ENCODE measurements at places on chromosomes 13 and 19.
A peak's percentile ranks its signal among the peaks of the same experiment; 100 is the strongest.

DNA sequence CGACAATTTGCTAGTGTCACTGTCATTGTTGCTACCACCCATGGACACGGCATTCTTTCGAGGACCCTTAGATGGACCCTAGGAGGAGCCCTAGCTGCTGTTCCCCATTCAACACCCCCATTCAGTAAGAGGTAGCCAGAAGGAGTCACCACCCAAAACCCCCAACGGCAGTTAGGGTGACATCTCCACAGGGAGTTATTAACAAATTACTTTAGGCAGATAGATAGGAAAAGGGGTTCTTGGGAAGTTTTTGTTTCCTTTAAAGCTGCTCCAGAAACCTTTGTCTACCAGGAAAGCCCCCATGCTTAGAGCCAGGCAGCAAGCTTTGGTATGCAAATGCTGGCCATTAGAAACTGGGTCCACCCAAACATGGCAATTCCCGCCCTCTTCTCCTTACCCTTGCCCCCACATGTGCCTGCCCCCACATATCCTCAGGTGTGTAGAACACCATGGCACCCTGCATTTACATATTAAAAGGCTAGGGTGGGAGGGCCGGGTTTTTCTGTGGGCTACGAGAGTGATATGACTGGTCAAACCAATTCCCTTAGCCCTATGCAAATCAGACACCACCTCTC, 190.9 kb downstream of the SLITRK6 start:
- DNase-seq, result no peak

- DNase-seq, result no peak
These were observed 1183.9 kb downstream of the SLITRK1 start for GRCh38 chr13:82698383-82698782.

DNA sequence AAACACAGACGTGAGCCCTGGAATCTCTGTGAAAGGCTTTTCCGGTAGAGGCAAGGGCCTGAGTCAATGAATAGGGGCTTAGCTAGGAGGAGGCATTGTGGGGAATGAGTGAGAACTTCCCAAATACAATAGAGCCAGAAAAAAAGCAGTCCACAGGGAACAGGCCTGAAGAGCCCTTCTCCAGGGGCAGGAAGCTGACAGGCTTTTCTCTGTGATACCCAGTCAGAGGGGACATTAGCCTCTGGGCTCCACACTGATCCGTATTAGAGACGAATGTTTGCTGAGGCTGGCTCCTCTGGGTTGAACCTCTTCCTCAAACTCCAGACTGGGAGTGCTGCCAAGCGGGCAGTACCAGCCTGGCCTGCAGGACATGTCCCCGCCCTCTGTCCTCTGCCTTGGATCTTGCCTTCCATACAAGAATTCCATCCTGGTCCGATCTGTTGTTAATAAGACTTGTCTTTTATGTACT, 2.3 kb downstream of the DHRS12 start:
- DNase-seq, result no peak

DNA sequence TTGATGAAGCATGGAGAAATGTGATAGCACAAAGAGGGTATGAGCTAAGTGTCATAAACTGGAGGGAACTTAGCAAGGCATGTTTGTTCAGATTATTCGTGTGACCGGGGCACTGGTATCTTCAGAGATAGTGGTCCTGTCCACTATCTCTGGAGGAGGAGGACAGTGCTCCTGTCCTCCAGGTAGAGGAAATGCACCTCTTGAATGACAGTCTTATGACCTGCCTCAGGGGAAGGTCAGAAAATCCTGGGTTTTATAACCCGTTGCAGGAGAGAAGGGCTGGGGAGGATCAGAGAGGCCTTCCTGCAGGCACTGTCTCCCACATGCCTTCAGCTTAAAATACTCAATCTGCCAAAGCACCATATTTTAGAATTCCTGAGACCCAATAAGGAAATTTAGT, 213.5 kb upstream of the UBL3 start:
- DNase-seq, result no peak

DNA sequence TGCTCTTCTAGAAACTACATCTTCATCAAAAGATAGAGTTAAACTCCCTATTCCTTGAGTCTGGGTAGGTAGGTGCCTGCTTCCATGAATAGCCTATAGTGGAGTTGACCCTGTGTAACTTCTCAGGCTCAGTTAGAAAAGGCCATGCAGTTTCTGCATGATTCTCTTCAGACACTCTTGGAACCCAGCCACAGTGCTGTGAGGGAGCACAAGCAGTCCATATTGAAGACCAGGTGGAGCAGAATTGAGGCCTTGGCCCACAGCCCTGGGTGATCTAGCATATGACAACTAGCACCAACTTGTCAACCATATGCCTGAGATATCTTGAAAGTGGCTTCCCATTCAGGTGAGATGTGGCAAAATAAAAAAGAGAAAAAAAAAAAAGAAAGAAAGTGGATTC, 10.3 kb upstream of the PAN3 start:
- no peak for DNase-seq

- DNase-seq, result no peak
These were observed 96.3 kb upstream of the UBAC2 start for GRCh38 chr13:99104396-99104795.

GRCh38 chr19:28939236-28939635, 273.7 kb downstream of the UQCRFS1 start:
- DNase-seq, result no peak

GRCh38 chr19:2429917-2430535, 2.6 kb upstream of the TIMM13 start:
- peak; percentile 29 for DNase-seq
